ENCODE measurements at places on chromosomes 3 and 15.

DNA sequence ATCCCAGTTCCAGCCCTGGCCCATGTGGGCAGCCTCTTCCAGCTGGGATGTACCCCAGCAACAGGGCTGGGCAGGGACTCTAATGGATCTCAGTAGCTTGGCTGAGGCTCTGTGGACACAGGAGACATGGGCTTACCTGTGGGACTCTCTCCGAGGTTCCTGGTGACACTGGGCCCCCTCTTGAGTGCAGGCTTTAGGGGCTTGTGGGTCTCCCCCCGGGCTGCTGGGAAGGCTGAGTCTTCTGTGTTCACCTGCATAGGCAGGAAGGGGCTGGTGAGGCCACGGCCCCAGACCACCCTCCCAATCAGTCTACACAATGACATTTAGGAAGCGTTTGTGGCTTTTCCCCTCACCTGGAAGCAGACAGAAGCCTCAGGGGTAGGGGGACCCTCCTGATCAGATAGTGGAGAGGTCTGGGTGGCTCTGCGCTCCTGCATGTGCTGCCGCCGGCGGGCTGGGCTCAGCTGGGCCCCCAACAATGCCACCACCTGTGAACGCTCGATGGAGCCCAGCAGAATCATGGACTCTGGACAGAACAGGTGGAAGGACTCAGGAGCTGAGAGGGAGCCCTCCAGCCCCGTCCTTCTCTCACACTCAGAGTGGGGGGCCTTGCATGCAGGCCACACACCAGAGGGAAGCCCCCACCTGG, 8.4 kb downstream of the CLCN2 start:
- no peak for DNase-seq

- DNase-seq, result no peak
These were observed 17.6 kb downstream of the NISCH start for GRCh38 chr3:52473026-52473425.

DNA sequence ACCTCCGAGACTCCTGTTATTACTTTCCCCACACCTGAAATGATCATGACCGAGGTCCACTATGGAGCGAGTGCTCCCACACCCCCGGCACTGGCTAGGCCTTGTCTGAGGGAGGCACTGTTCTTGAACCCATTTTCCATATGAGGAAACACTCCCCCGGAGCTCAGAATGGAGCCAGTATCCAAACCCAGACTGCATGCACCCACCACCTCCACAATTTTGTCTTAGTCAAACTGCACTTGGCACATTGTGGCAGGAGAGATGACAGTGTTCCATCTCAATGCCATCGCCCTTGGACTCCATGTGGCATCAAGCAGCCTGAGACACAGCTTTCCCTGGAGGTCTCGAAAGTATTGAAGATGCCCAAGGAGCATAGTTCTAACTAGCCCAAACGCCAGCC, 154.1 kb downstream of the NUP210 start:
- DNase-seq, result no peak

DNA sequence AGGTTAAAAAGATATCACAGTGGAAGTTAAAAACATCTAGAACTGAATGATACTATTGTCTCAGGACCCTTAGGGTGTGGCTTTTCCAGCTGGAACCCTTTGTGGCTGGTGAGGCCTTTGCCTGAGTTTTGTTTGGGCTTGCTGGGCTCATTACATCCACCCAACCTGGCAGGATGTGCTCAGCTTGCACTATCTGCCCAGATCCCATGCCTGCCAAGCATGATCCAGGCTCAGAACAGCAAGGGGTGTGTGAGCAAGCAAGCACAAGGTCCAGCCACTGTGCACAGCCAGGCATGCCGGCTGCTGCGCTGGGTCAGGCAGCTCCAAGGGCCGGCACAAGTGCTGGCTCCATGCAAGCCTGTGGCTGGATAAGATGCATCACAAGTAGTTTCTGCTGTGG, 512.7 kb upstream of the CDIN1 start:
- DNase-seq, result no peak

GRCh38 chr3:184184546-184185230, 1.3 kb upstream of the ABCF3 start:
- DNase-seq, result no peak

GRCh38 chr3:169953462-169954141, 13.0 kb upstream of the SEC62 start:
- no peak for DNase-seq

GRCh38 chr3:78273326-78273725, 1233.4 kb downstream of the ROBO2 start:
- no peak for DNase-seq

DNA sequence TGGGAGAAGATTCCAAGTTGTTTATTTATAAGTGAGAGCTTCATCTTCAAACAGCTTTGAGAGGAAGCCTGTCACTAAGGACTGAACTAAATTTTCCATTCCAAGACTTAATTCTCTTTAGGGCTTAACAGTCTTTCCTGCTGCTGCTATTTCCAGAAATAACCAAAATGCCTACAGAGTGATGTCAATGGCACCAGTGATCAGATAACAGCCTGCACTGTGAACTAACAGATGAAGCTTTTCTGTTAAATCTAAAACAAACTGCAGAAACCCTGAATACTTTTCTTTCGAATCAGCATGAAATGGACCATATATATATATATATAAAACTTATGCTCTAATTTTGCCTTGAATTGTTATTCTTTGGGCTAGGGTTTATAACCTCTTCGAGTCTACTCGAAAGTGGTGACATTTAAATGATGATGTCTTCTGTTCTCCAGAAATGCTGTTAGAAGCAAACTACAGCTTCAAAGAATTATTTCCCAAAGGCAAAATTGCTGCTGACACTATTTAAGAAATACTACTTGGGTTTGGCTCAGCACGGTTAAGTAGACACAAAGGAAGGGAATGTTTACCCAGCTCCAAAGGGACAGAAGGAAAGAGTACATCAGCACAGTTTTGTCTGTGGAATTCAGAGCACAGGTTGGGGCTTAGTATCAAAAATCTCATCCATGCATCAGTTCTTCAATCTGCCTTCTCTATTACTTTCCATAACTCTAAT, 238.5 kb upstream of the LRRN1 start:
- no peak for DNase-seq

GRCh38 chr3:62013951-62014350, 359.4 kb downstream of the FEZF2 start:
- DNase-seq, result no peak

DNA sequence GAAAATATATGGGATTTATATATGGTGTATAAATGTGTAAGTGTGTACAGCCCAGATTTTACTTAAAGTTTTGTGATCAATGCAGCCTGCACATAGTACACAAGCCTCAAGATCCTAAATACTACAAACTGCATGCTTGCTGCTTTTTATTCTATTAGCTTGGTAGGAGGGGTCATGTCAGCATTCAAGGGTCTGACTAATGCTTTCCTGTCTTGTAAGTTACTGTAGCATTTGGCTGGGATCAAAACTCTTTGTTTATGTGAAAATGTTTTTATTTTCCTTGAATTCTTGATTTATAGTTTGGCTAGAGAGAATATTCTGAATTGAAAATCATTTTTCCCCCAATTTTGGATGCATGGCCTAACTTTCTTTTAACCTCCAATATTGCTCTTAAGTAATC, 370.9 kb downstream of the NSUN3 start:
- DNase-seq, result no peak

- no peak for DNase-seq
These were observed 320.7 kb downstream of the ZNF621 start for GRCh38 chr3:40845447-40845846.

GRCh38 chr15:68992696-68993095, 21.8 kb upstream of the NOX5 start:
- no peak for DNase-seq

GRCh38 chr3:65607101-65607500, 431.6 kb downstream of the MAGI1 start:
- peak; percentile 3 for DNase-seq

DNA sequence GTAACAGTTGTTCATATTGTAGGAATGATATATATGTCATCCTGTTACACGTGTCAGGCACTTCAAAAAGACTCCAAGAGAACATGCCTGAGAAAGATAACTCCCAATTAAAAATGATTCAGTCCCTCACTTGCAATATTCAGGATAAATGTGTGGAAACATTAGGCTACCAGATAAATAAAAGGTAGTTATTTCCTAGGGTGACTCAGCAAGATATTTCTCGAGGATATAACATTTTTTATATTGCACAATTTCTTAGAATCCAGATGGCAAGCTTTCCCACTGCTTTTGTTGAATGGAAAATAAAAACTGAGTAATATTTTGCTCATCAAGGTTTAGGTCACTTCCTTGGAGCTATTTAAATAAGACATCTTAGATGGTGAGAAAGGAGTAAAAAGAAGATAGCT, 181.4 kb downstream of the GAP43 start:
- DNase-seq, result no peak

- peak; percentile 40 for DNase-seq
These were observed 21.0 kb upstream of the HACD2 start for GRCh38 chr3:123605789-123606234.

DNA sequence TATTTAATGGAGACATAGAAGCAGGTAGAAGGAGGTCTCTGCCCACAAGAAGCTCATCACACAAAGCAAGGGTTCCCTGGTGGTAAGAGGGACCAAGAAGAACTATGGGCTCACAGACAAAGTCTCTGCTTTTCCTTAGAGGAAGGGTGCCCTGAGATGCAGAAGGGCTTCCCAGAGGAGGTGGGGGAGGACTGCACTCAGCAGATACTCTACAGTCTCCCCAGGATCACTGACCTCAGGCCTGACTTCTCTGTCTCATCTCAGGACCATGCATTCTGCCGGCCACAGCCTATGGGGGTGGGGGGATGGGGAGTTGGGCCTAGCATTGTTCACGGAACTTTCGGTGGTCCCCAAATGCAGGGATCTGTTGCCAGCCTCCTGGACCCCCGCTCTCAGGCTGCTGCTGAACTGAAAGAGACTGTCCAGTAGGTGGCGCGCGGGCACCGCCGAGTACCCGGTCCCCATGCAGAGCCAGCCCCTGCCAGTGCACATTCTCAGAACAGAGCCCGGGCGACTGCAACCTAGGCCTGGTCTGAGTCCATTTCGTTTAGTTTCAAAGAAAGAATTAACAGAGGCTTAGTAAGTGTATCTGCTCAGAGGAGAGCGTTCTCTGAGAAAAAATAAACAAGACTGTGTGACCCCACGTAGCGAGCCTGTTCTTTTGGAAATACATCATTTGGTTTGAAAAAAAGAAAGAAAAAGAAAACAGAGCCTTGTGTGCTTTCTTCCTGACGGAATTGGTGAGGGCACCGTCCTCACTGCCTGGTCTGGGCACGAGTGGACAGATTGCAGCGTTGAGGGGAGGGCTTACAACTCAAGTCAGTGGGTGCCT, 74.1 kb downstream of the LRTM1 start:
- DNase-seq, result peak; percentile 71

DNA sequence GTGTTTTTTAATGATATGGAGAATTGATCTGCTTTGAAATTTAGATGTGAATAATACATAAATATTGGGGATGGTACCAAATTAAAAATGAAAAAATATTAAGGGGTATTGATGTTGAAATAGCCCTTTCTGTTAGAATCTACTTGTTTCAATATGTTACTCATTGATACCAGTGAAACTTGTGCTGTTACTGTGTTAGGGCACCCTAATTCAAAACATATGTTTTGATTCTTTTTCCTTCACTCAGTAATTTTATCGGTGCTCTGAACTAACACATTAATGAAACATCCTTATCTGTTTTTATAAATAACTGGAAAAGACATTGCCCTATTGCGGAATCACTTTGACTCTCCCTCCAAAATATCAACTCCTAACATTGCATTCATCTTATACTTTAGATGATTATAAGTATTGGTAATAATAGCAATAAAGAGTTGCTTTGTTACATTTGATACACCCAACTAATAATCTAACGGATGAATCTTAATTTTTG, 52.0 kb upstream of the CCNB2 start:
- no peak for DNase-seq

GRCh38 chr15:73981761-73982221, 10.3 kb downstream of the STOML1 start:
- DNase-seq, result no peak

- no peak for DNase-seq
These were observed 15.9 kb downstream of the SH3GL3 start for GRCh38 chr15:83462953-83463433.

- DNase-seq, result no peak
These were observed 15.7 kb downstream of the MEIS2 start for GRCh38 chr15:37084602-37085001.

- DNase-seq, result no peak
These were observed 137.6 kb upstream of the TOPAZ1 start for GRCh38 chr3:44104043-44104442.
